ENCODE measurements at places on chromosomes 7 and 10. TPM values are rescaled to one million over a fixed set of nuclear protein-coding genes. Genes with fewer than 3 reads are reported as not detected.

LAMB4 gene
- total RNA-seq: 3.1 TPM

BMPER gene
- total RNA-seq: 30.2 TPM

MINDY3 gene
- total RNA-seq: 43.8 TPM

PIK3AP1 gene
- total RNA-seq: 9.8 TPM

WIPF3 gene
- 3.4 TPM for total RNA-seq

IL2RA gene
- total RNA-seq: not detected

VPS37D gene
- 4.2 TPM for total RNA-seq

CYP26C1 gene
- not detected for total RNA-seq

MICALL2 gene
- total RNA-seq: 6.7 TPM

ADAMTS14 gene
- total RNA-seq: 12.6 TPM

GPER1 gene
- total RNA-seq: 6.7 TPM

FAM25A gene
- total RNA-seq: 25.8 TPM

ZNF282 gene
- 26.2 TPM for total RNA-seq

PPP1R9A gene
- 156 TPM for total RNA-seq

BRAT1 gene
- 28.1 TPM for total RNA-seq

GRB10 gene
- total RNA-seq: 28.5 TPM

CABCOCO1 gene
- total RNA-seq: 0.92 TPM

PNLIPRP1 gene
- 0.31 TPM for total RNA-seq

EGR2 gene
- total RNA-seq: 1.6 TPM

GPR37 gene
- 4.6 TPM for total RNA-seq

FAM25C gene
- not detected for total RNA-seq

TNS3 gene
- 39.7 TPM for total RNA-seq

LIPF gene
- total RNA-seq: not detected

LBX1 gene
- 5.6 TPM for total RNA-seq

NPC1L1 gene
- not detected for total RNA-seq

MRPS17 gene
- total RNA-seq: 12.9 TPM

CALHM1 gene
- total RNA-seq: 0.10 TPM

ZNF239 gene
- total RNA-seq: 6.6 TPM

DNAH11 gene
- total RNA-seq: 1.8 TPM

UCMA gene
- not detected for total RNA-seq

CFAP43 gene
- total RNA-seq: 1.1 TPM

TRIL gene
- 23.9 TPM for total RNA-seq

NRCAM gene
- total RNA-seq: 16.2 TPM

PGAM2 gene
- 433 TPM for total RNA-seq

ADAM12 gene
- 24.7 TPM for total RNA-seq

CPA2 gene
- total RNA-seq: not detected

ZNF680 gene
- 29.1 TPM for total RNA-seq

BLNK gene
- total RNA-seq: 2.2 TPM

CALML5 gene
- 0.41 TPM for total RNA-seq

SH2D4B gene
- not detected for total RNA-seq

TAS2R4 gene
- 2.4 TPM for total RNA-seq

TRIM74 gene
- 1.7 TPM for total RNA-seq

GBX1 gene
- not detected for total RNA-seq

RELN gene
- 31.9 TPM for total RNA-seq

FXYD4 gene
- total RNA-seq: not detected

SRGN gene
- total RNA-seq: 49.6 TPM

LIPN gene
- total RNA-seq: not detected

MTPN gene
- 83.3 TPM for total RNA-seq

ZNF853 gene
- total RNA-seq: 26.1 TPM

INTS15 gene
- 19.0 TPM for total RNA-seq

GIMAP8 gene
- 12.2 TPM for total RNA-seq

SDK1 gene
- total RNA-seq: 9.9 TPM

HHEX gene
- 4.6 TPM for total RNA-seq

WNT8B gene
- total RNA-seq: not detected

ANKRD30A gene
- total RNA-seq: not detected

GATA3 gene
- not detected for total RNA-seq

All from tongue (tissue), 3 donors.